Activated T-helper 1 cell treated with anti-CD3 and anti-CD28 coated beads, Interleukin-2, amount 50 U/mL, for 16 hours (primary cell): ENCODE measurements at places on chromosomes 3 and 15.

- no peak for DNase-seq
Measured at GRCh38 chr3:5226783-5227182, 39.3 kb downstream of the EDEM1 start.

DNA sequence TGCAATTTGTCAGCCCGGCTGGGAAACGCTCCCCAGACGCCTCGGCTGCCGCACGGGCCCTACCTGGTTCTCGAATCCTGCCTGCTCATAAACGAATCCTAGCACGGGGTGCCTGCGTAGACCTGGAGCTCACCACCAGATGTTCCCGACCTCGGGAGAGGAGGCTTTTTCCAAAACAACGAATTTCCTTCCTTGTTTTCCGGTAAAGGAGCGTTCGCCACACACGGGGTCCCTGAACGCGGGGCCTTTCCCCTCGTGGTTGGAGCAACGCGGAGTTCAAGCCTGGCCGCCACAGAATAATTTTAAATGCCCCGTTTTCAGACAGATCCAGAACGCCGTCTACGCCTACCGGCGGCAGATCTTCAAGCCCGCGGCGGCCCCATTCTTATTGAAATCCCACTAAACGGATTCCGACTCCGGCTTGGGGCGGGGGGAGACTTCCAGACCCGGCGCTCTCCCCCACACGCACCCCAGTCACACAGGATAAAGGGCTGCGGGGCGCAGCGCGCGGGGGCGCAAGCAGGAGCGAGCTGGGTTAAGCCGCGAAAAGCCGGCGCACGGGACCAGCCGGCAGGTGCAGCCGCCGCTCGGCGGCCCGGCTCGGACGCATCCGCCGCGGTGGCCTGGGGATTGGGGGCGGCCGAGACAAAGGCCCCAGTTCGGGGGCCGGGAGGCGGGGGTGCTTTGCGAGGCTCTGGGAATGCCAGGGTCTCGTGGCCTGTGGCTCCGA is 895 bp downstream of the GATA2 start:
- DNase-seq, result no peak

GRCh38 chr15:33490703-33491102 is 179.9 kb downstream of the RYR3 start:
- no peak for DNase-seq

- DNase-seq, result no peak
Measured at GRCh38 chr3:82058809-82059208, 297.4 kb upstream of the GBE1 start.

- DNase-seq, result no peak
Measured at GRCh38 chr15:96807361-96807760, 476.9 kb downstream of the NR2F2 start.

GRCh38 chr3:113985541-113985940 is 37.7 kb downstream of the ZDHHC23 start:
- no peak for DNase-seq

DNA sequence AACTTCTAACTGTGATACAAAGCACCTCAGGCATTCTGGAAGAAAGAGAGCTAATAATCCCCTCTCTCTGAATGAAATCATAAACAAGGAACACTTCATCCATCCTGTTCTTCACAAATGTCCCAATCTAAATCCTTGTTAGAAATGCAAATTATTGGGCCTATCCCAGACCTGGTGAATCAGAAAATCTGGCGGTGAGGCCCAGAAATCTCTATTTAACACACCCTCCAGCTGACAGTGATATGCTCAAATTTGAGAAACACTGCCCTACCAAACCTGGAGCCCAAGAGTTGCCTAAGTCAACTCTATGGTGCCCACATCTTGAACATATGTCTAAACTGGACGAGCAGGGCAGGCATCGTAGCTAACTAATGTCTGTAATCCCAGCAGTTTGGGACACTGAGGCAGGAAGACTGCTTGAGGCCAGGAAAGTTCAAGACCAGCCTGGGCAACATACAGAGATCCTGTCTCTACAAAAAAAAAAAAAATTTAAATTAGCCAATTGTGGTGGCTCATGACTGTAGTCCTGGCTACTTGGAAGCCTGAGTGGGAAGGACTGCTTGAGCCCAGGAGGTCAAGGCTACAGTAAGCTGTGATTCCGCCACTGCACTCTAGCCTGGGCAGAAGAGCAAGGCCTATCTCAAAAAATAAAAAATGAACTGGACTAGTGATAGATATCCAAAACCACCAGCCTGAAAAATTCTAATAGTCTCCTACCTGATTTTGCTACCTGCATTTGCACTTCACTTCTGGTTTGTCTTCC is 23.1 kb downstream of the SCAP start:
- no peak for DNase-seq

- no peak for DNase-seq
Measured at GRCh38 chr15:31465083-31465955, 138.7 kb downstream of the KLF13 start.

GRCh38 chr3:10596746-10597448 is 91.5 kb upstream of the ATP2B2 start:
- DNase-seq, result no peak

- no peak for DNase-seq
Measured at GRCh38 chr3:6394944-6395343, 466.0 kb upstream of the GRM7 start.

GRCh38 chr3:165852711-165853110 is 15.5 kb upstream of the BCHE start:
- DNase-seq, result no peak

DNA sequence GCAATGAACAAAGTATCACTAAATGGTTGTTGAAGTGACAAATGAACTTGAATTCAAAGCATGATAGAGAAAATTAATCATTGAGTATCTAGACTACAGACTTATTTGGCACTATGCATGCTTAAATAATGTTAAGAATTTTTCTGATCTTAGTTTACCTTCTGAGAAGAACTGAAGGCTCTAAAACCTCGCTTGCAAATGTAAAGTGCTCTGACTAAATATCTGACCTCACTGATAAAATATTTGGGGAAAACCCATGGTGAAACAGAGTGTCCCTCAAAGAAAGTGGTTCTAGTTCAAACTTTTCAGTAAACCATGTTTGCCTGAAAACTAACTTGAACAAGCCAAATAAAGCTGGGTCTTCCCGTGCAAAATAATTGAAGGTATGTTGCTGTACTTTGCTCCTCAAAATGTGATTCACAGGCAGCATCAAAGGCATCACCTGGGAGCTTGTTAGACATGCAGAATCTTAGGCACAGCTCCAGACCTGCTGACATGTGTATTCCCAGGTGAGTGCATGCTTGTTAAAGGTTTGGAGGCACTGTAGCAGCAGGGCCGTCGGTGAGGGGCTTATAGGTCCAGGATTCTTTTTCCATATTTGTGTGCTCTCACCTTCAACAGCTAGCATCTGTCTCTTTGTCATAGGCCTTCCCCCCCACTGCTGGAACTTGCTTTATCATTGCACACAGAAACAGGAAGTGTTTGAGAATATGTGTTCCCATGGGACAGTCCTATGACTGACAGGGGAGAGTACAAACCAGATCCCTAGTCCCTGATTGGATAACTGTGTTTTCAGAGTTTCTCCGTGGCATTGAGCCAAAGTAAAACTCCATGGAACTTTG is 524.2 kb upstream of the LMCD1 start:
- DNase-seq, result no peak

GRCh38 chr15:81825136-81825535 is 220.7 kb downstream of the MEX3B start:
- DNase-seq, result no peak

- no peak for DNase-seq
Measured at GRCh38 chr3:46852839-46853355, 10.3 kb downstream of the MYL3 start.

GRCh38 chr3:23959135-23959900 is 14.2 kb downstream of the NR1D2 start:
- no peak for DNase-seq

GRCh38 chr3:14389166-14389606 is 13.2 kb upstream of the SLC6A6 start:
- DNase-seq, result no peak

GRCh38 chr3:147940405-147941193 is 531.4 kb downstream of the ZIC1 start:
- no peak for DNase-seq

DNA sequence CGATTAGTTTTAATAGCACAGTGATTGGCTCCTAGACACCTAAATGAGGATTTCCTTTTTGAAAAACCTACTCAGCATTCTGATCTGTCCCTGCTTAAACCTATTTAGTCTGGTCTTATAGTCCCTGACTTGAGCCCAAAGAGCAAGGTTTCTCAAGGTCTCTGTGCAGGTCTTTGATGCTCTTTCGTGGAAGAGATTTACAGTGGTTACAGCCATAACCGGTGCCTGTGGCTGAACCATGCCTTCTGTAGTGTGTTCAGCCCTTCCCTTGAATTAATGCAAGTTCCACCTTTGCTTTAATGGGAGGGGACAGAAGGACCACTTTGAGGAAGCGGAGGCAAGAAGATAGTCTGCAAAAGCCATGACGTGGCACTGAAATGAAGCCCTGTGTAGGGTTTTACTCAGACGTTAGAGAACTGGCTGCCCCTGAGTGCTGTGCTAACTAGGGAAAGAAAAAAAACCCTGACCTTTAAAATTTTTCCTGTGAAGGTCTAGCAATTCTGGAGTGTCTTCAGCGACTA is 43.0 kb downstream of the ZBTB38 start:
- DNase-seq, result no peak

GRCh38 chr3:52246264-52246620 is 683 bp downstream of the PPM1M start:
- DNase-seq, result no peak

GRCh38 chr3:174959556-174960065 is 100.5 kb downstream of the NAALADL2 start:
- DNase-seq, result no peak

GRCh38 chr3:129543999-129544398 is 1.0 kb downstream of the H1-8 start:
- DNase-seq, result no peak
